ENCODE measurements at places on chromosomes 16 and 17. TPM values are rescaled to one million over a fixed set of nuclear protein-coding genes. Genes with fewer than 3 reads are reported as not detected.

Gene TBC1D3H
- not detected for total RNA-seq

Gene FA2H
- not detected for total RNA-seq

Gene CLEC18A
- 0.48 TPM for total RNA-seq

Gene PRR29
- 0.72 TPM for total RNA-seq

Gene TP53TG3B
- total RNA-seq: not detected

Gene WNT9B
- total RNA-seq: 1.9 TPM

Gene SYNGR3
- 1.6 TPM for total RNA-seq

Gene KCNH6
- not detected for total RNA-seq

DNA sequence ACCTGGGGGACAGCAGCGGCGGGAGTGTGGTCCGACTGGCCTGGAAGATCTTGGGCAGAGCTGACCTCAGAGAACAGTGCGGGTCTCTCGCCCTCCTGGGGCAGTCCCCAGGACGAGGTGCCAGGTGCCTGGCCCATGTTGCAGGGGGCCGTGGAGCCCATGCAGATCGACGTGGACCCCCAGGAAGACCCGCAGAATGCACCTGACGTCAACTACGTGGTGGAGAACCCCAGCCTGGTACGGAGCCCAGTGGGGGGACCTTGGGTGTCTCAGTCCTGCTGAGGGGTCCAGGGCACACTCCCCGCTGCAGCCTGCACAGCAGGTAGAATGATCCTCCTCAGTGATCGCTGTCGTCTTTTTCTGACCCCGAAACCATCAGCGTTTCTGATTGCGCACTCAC, 1.4 kb downstream of the GPS1 start:
- DNase-seq: no peak

- DNase-seq: no peak
Measured at GRCh38 chr16:68369168-68369567, 58.3 kb downstream of the PRMT7 start.

DNA sequence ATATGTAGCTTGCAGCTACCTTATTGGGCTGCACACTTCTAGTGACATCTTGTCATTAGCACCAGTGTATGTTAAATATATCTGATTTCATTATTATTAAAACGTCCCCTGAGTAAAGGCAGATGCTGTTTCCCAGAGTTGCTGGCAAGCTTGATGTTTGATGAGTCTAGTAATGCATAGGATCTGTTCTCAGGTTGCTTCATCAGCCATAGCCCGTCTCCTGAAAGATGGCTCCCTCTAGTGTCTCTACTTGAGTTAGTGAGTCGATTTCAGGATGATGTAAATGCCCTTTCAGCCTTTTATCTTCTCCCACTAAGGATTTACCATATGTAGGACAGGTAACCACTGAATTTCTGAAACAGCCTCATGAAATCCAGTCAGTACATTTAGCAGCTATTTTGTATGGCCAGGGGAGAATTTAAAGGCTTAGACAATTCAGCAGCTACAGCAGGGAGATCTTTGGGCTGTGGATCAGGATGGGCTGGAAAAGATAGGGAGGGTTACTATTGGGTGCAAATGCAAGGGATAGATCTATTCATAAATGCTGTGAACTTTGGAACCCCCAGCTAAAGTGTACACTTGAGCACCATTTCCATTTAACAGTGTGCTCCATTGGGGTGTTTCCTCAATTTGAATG, 376.3 kb downstream of the CNTNAP4 start:
- DNase-seq: no peak

- DNase-seq: no peak
Measured at GRCh38 chr16:70737377-70738082, 51.7 kb upstream of the MTSS2 start.

GRCh38 chr16:11254913-11255736, 879 bp downstream of the SOCS1 start:
- DNase-seq: no peak

DNA sequence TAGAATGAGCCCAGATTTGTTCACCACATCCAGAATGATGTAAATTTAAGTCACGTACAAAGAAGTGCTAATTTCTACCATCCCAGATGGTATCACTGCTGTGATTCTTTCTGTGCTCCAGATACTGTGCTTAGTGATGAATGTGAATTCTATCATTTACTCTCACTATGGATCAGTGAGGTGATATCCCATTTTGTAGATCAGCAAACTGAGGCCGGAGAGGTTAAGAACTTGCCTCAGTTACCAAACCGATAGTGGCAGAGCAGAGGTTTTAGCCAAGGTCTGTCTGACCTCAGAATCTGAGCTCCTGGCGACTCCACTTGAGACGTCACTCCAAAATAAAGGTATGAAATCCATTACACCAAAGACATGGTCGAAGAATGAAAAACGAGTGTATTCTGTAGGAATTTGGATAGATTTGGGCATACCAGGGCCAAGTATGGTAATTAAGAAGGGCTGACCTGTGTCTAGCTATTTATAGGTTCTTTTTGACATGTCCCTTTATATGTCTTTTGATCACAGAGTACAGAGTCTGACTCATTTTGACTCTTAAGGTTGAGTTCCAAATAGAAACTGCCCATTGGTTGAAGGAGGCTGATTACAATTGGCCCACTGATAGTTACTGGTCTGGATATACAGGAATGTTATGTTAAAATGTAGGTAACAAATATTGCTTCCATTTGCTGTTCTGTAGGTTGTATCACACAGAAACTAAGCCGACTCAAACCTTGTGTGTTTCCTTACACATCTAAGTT, 10.0 kb downstream of the MAP2K6 start:
- no peak for DNase-seq

GRCh38 chr16:83717308-83717707, 90.5 kb upstream of the HSBP1 start:
- no peak for DNase-seq

GRCh38 chr16:22420606-22421135, 46.3 kb upstream of the CDR2 start:
- DNase-seq: no peak

DNA sequence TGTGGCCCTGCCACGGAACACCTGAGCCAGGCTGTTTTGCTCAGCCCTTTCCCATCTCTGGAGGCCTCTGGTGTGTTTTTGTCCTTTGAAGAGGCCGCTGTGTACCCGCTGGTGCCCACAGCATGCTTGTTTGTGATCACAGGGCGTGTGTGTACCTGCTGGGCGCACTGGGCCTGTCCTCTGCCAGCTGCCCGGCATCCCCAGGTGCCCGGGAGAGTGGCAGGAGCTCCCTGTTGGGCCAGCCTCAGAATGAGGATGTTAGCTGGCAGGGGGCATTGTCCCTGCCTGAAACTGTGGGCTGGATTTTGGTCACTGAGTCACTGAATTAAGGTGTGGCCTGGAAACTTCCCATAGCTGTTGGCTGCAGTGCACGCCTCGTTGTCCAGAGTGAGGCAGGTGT, 31.1 kb downstream of the BAIAP2 start:
- no peak for DNase-seq

DNA sequence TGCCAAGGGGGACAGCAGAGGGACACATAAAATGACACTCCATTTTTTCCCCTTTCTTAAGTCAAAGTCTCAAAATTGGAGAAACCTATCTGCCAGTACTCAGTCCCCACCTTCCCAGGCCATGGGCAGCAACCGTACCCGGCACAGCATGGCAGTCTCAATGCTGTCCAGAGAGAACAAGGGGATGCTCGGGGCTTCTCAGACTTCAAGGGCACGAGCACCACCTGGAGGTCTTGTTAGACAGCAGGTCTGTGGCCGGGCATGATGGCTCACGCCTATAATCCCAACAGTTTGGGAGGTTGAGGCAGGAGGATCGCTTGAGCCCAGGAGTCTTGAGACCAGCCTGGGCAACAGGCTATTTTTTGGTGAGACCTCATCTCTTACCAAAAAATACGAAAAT, 3.2 kb downstream of the DNAH17 start:
- no peak for DNase-seq

- no peak for DNase-seq
Measured at GRCh38 chr16:23382279-23382678, 70.7 kb downstream of the COG7 start.

DNA sequence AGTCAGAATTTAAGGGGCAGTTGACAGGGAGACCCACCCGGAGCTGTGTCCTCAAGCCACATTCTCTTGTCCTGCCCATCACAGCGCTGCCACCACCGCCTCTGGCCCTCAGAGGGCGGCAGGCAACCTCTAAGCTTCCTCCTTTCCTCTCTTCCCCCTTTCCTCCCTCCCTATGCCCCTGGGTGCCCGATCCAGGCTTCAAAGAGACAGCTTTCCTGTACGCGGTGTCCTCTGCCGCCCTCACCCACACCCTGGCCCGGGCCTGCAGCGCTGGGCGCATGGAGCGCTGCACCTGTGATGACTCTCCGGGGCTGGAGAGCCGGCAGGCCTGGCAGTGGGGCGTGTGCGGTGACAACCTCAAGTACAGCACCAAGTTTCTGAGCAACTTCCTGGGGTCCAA, 23.5 kb downstream of the WNT9B start:
- DNase-seq: no peak

DNA sequence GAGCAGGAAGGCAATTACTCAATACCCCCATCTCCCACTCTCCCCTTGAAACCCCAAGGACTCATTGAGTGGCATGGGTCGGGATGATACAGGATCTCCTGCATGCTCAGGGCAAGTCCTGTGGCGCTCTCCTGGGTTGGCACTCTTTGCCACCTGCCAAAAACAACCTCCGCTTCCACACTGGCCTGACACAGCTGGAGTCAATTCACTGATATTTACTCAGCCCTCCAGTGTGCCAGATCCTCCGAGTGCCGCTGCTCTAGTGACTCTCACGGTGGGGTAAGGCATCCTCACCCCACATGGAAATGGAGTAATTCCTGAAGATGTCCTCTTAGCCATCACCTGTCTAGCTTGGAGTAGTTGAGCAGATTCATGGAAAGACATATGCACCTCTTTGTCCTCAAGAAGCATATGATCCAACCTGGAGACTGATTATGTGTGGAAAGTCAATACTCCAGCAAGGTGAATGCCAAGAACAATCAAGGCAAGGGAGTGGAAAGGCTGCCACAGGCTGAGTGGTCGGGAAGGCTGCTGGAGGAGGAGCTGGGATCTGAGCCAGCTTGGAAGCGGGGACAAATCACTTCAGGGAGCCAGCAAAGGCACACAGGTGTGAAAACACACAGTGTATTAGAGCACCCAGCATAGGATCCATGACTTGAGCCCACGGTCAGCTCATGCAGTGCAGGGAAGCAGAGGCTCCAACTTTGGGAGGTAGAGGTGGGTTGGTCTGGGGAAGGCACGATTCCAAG, 12.6 kb upstream of the GOSR2 start:
- DNase-seq: no peak

DNA sequence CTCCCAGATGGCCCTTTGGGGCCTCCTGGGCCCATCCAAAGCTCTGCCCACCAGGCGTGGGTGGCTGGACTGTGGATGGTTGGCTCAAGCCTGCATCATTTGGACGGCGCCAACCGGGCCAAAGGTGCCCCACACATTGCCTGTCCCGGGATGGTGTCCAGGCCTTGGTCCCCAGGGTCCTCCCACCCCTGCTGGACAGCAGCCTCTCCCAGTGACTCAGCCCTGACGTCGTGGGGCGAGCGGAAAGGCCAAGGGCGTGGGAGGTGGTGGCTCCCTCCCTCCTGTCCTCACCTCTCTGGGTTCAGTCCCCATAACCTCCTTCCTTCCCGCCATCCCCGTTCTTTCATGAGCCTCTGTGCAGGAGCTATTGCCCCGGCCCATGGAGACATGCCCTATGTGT, 42.1 kb upstream of the DLX4 start:
- DNase-seq: peak; percentile 27

DNA sequence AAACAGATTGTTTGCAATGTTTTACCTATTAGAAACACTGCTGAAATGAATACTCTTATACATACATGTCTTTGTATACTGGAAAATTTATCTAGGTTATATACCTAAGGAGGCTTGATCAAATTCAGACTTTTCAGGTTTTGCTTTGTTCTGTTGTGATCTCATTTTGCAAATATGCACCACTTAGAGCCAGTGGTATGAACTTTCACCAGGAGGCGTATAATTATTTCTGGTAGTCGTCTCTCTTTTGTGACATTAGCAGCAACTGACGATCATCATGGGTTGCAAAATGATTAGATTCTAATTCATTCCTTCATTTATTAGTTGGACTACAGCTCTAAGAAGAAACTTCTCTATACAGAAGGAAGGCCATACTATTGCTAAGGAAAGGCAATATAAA, 26.9 kb downstream of the AP1G1 start:
- no peak for DNase-seq

- DNase-seq: no peak
Measured at GRCh38 chr16:65658349-65658748, 536.5 kb upstream of the CDH11 start.

GRCh38 chr17:64055183-64056142, 35.0 kb upstream of the ICAM2 start:
- DNase-seq: no peak

- no peak for DNase-seq
Measured at GRCh38 chr17:7557147-7557764, 1.3 kb upstream of the TNFSF13 start.

GRCh38 chr17:76383546-76384221, 725 bp upstream of the SPHK1 start:
- no peak for DNase-seq

- no peak for DNase-seq
Measured at GRCh38 chr16:4283939-4284338, 11.1 kb upstream of the TFAP4 start.

GRCh38 chr17:8598913-8599312, 31.6 kb downstream of the MYH10 start:
- DNase-seq: no peak

DNA sequence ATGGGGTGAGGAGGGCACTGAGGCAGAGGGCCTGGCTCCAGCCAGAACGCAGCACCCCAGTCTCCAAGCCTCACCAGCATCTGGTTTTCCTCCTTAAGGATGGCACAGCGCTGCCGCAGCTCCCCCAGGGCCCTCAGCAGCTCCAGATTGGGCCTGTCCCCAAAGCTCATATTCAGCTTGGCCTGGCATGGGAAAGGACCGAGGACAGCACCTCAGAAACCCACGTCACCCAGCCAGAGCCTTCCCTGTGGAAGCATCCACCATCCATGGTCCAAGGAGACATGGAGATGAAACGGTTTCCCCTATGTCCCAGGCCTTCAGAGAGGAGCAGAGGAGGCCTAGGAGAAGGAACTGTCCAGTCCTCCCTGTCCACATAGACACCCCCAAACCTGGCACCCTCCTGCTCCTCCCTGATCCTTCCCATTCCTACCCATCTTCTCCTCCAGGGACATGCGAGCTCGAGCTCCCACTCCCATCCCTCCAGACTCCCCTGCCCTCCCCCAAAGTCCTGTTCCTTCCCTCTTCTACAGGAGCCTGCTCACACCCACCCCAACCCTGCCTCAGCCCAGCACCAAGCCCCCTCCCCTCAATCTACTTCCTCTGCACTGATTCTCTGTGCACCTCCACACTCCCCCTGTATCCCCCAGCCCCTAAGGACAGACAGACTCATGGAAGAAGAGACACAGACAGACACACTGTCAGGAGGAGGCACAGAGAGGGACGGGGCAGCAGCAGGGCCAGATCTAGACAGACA, 1.8 kb downstream of the TSPOAP1 start:
- DNase-seq: no peak

- DNase-seq: no peak
Measured at GRCh38 chr17:58764373-58764772, 8.7 kb downstream of the PPM1E start.

DNA sequence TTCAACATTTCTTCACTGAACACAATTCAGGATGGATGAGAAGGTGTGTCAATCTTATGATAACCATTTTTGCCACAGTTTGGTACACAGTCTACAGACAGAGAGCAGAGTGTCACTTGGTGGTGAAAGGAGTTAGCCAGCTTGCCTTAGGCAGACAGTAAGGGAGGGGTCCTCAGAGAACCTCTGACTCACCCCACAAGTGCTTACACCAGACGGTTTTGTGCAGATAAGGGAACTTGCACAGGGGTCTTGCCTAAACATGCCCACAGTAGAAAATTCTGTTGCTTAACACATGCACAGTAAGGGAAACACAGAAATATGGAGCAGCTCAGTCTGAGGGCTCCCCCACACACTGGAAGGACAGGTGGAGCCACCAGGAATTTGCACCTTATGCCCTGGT, 204.5 kb upstream of the CDH8 start:
- no peak for DNase-seq

Data from omental fat pad (tissue), 4 donors.